ENCODE measurements at places on chromosomes 11 and 22.

- no peak for DNase-seq
Measured at GRCh38 chr22:24134090-24134846, 47.0 kb upstream of the SUSD2 start.

- DNase-seq = no peak
Measured at GRCh38 chr22:37931893-37932389, 21.5 kb downstream of the C22orf23 start.

GRCh38 chr11:117959438-117960149, 26.6 kb upstream of the IL10RA start:
- DNase-seq = peak; percentile 90

- DNase-seq = peak; percentile 95
Measured at GRCh38 chr11:60193687-60194433, 11.0 kb upstream of the MS4A6A start.

- peak; percentile 14 for DNase-seq
Measured at GRCh38 chr22:26182723-26183122, 13.5 kb downstream of the SEZ6L start.

- no peak for DNase-seq
Measured at GRCh38 chr11:129855086-129855485, 39.4 kb downstream of the TMEM45B start.

DNA sequence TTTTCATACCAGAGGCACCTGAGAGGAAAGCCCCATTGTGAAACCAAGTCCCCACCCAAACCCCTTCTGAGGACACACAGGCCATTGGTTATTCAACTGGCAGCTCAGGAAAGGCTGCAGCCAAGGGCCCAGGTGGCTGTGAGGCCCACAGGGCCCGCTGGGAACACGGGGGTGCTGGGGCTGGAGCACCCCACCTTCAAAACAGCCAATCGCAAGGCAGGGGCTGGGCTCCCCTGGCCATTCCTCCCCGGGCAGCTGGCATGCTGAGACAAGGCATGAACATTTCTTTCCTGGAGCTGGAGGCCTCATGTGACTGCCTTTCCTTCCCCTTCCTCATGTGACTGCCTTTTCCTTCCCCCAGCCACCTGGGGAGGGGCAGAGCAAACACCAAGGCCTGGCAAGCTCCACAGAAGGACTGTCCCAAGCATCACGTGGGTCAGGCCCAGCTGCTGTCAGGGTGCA, 76.9 kb downstream of the PIWIL3 start:
- DNase-seq = peak; percentile 36

GRCh38 chr22:30889996-30890480, 78.5 kb downstream of the MORC2 start:
- no peak for DNase-seq

DNA sequence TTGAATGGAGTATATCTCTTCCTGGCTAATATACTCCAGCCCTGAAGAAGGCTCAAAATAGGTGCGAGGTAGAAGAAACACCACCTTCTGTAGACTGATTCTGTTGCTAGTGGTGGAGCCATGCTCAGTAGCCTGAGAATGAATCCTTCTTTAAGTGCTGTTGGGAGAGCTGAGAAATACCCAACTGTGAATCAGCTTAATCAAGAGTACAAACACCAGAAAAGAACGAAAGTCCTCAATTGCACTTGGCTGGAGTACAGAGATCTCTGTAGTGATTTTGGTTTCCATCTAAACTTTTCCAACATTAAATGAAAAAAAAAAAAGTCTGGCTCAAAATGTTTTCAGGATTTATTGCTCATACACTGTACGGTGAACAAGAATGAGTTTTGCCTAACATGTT, 619.1 kb downstream of the METTL15 start:
- DNase-seq = no peak

- no peak for DNase-seq
Measured at GRCh38 chr22:44638971-44639760, 62.8 kb upstream of the PRR5 start.

DNA sequence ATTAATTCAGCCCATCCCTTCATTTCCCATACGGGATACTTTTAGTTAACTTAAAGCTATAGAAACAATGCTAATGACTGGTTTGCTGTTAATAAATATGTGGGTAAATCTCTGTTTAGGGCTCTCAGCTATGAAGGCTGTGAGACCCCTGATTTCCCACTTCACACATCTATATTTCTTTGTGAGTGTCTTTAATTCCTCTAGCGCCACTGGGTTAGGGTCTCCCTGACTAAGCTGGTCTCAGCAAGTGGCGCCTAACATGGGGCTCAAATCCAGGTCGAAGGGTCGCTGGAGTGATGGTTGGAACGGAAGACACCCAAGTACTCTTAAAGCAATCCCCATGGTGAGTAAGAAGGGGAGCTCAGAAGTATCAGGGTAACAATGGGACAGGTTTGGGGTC, 14.4 kb upstream of the OOSP1 start:
- DNase-seq = peak; percentile 31

GRCh38 chr11:59283311-59283710, 70.6 kb upstream of the MPEG1 start:
- DNase-seq = no peak

GRCh38 chr22:16824716-16825687, at the start of gene XKR3:
Gene XKR3, minus strand, starts transcription at chr22:16825411. Its CDS starts 17,338 bp downstream, at chr22:16808073.
- peak; percentile 91 for DNase-seq

DNA sequence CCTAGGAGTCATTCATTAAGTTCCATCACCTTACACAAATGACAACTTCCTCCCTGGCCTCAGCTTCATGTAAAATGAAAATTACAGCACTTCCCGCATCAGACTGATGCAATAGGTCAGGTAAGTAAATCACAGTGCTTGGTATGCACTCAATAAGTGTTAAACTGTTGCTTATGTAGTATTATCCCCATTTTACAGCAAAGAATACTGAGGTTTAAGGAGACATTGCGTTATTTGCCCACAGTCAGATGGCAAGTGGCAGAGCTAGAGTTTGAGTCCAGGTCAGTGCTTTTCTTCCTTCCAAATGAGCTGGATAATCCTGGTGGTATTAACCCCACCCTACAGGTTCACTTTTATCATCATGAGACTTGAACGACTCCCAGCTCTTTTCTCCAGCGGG, 29.7 kb downstream of the WT1 start:
- no peak for DNase-seq

- no peak for DNase-seq
Measured at GRCh38 chr11:120522021-120522420, 10.5 kb downstream of the GRIK4 start.

DNA sequence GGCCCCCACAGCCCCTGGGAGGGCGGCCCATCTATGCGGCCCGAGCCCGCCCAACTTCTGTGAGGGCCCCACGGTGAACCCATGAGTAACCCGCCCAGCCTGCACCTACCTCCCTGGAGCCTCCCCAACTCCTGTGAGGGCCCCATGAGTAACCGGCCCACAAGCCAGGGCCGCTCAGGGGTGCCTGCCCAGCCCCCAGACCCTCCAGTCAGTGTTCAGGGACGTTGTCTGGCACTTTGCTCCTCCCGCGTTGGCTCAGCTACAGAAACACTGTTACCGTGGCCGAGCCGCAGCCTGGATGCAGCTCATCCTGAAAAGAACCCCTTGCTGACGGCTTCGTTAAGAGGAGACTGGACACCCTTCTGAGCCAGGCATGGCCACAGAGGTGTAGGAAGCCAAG, 179.6 kb downstream of the BRD1 start:
- no peak for DNase-seq

- no peak for DNase-seq
Measured at GRCh38 chr11:10857459-10857708, 469 bp downstream of the ZBED5 start.

DNA sequence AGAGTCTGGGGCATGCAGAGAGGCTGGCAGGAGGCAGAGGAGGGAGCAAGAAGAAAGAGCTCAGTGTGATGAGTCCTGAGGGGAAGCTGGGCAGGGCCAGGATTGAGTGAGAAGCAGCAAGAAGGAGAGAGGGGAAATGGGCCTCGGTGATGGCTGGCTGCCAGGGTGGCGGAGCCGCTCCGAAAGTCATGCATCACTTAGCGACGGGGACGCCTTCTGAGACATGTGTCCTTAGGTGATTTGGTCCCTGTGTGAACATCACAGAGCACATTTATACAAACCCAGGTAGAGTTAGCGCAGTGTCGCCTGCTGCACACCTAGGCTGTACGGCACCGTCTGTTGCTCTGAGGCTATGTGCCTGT, 15.1 kb downstream of the TBC1D22A start:
- no peak for DNase-seq

- DNase-seq = peak; percentile 81
Measured at GRCh38 chr11:67351275-67352005, 1.9 kb downstream of the POLD4 start.

GRCh38 chr11:78100676-78101472, 21.2 kb upstream of the NDUFC2 start:
- DNase-seq = no peak

DNA sequence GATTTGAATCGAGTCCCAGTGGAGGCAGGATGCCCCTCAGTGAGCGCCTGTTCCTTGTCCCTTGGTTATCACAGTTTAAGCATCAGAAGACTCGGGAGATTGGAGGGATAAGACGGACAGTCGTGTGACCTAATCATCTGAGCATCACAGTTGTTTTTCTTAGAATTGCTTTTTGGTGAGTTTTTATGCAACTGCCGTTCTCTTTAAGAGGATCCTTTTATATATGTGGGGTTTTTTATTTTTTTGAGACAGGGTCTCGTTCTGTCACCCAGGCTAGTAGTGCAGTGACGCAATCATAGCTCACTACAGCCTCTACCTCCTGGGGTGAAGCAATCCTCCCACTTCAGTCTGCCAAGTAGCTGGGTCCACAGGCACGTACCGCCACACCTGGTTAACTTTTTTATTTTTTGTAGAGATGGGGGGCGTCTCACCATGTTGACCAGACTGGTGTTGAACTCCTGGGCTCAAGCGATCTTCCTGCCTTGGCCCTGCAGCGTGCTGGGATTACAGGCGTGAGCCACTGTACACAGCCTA, 16.5 kb downstream of the NUP50 start:
- no peak for DNase-seq

GRCh38 chr11:60988658-60989057, 17.2 kb downstream of the CD6 start:
- no peak for DNase-seq

DNA sequence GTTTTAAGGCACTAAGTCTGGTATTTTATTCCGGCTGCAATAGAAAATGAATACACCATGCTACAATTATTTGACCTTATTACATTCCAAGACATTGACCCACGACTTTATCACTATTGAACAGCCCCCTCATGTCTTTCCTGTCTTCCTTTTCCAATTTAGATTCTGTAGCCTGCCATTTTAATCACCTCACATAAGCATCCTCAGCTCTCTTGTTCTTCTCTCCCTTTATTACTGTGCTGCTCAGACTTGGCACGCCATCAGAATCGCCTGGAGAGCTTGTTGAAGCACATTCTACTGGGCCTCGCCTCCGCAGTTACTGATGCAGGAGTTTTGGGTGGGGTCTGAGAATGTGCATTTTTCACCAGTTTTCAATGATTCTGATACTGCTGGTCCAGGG, 38.7 kb upstream of the SWAP70 start:
- DNase-seq = no peak

- DNase-seq = no peak
Measured at GRCh38 chr11:134598368-134598767, 186.3 kb upstream of the B3GAT1 start.

Data from OCI-M1 (cell line).